ENCODE measurements at places on chromosomes 2 and 18. TPM values are rescaled to one million over a fixed set of nuclear protein-coding genes. Genes with fewer than 3 reads are reported as not detected.
A peak's percentile ranks its signal among the peaks of the same experiment; 100 is the strongest.

Gene HOXD13
- not detected for total RNA-seq

Gene SPP2
- total RNA-seq = not detected

Gene DSC3
- not detected for total RNA-seq

Gene LIMS2
- 15.5 TPM for total RNA-seq

DNA sequence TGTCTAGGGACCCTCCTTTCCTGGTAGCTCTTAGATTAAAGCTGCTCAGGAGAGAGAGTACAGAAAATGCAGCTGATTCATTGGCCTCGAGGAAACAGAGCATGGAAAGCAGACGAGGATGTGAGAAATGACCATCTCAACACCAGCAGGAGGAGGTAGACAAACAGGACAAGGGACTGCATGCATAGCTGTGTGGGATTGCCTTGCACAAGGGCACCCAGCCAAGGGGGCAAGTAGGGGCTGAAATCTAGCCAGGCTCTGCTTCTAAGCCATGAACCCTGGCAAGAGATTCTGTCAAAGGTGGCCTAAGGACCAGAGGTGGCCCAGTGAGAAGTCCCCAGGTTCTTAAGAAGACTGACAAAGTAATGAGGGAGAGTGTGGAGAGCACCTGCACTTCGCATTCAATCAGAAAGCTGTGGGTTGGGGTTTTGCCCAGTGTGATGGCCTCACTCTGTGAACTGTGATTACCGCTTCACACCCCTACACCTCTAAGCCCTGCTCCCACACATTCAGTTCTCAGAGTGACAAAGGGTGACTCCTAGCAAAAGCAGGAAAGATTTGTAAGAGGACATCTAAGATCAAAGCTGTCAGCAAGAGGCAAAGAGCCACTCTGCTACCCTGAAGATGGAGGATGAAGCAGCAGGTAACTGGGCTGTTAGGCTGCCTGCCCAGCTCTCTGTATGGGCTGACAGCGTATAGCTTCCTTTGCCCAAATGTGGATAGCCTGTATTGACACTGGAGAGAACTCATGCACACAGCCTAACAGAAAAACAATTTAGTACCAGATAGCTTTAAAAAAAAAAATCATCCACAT lies 151.3 kb upstream of the PELI1 start:
- no peak for DNase-seq

DNA sequence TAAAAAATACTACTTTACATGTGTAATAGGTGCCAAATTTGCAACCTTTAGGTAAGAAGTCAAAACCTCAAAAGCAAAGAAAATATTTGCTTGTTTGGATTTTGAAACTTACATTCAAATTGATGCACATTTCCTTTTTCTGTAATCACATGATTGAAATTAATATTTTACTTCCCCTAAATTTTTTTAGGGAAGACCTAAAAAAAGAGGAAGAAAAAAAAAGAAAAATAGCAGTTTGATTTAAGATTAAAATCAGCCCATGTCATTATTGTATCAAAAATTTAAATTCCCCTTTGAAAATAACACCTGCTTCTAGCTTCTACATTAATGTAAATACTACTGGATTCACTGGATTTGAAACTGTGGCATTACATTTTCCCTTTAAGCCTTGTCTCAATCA lies 68.2 kb upstream of the STON1 start:
- DNase-seq = no peak

GRCh38 chr2:65991381-65992197 lies 443.3 kb upstream of the MEIS1 start:
- no peak for DNase-seq

- no peak for DNase-seq
Observed at GRCh38 chr2:118921646-118922045, 20.3 kb upstream of the MARCO start.

DNA sequence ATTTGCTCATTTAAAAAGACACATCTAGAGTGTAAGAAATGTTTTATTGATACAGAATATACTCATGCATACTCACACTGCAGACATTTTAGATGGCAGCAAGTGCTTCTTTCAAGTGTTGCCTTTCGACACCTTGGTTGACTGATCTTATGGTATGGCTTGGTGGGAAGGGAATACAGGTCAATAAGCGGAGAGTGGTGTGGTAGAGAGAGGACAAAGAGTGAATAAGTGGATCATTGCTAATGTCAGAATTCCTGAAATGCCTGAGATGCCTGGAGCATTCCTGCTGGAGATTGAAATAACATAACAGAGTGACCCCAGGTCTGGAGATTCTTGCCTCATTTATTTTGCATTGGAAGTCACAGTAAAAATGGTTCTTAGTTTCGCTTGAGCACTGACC lies 76.7 kb downstream of the RND3 start:
- DNase-seq = no peak

DNA sequence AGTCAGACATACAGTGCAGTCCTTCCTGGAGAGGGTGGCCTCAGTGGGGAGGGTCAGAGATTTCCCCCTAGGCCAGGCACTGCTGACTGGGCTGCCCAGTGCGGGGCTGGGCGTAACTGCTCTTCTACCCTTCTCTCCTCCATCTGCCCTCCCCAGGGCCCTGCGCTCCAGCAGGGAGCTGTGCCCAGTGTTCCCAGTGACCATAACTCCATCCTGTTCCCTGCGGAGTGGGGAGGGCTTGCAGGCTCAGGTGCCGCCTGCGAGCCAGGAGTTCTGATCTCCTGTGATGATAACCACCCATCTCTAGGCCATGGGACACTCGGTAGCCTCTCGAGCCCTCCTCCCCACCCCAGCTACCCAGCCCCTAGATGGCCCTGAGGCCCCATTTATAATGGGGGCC lies 107.6 kb downstream of the SMAD7 start:
- no peak for DNase-seq

DNA sequence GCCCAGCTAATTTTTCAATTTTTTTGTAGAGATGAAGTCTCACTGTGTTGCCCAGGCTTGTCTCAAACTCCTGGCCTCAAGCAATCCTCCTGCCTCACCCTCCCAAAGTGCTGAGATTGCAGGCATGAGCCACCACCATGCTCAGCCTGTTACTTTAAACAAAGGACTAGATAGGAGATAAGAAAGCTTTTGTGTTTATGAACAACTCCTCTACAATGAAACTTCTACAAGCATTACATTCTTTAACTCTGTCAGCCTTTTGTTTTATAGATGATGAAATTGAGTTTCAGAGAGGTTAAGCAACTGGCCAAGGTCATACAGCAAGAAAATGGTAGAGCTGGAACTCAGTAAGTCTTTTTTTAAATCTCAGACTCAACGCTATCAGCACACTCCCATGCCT lies 22.7 kb downstream of the ALPK2 start:
- no peak for DNase-seq

- no peak for DNase-seq
Observed at GRCh38 chr2:138269765-138270164, 231.8 kb upstream of the SPOPL start.

- DNase-seq = peak; percentile 36
Observed at GRCh38 chr2:38274286-38275276, 102.5 kb downstream of the ATL2 start.

GRCh38 chr18:79784965-79785770 lies 12.6 kb upstream of the KCNG2 start:
- DNase-seq = no peak

GRCh38 chr2:121698318-121698930 lies 38.3 kb downstream of the NIFK start:
- no peak for DNase-seq

DNA sequence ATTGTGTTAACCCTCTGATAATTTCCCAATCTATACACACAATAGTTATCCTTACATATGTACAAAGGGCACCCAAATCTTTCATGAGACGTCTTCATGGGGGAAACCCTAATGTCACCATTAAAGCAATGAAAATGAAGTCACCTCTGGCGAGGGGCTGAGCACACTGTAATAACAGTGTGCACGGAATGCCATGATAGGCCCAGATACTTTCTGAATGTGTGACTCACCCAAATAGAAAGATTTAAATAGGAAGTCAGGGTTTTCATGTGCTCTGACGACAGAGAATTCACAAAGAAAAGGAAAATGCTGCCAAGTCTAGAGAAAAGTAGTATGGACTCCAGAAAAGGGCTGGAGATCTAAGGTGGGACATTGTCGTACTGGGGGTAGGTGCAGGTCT lies 128.3 kb downstream of the SATB2 start:
- DNase-seq = no peak

DNA sequence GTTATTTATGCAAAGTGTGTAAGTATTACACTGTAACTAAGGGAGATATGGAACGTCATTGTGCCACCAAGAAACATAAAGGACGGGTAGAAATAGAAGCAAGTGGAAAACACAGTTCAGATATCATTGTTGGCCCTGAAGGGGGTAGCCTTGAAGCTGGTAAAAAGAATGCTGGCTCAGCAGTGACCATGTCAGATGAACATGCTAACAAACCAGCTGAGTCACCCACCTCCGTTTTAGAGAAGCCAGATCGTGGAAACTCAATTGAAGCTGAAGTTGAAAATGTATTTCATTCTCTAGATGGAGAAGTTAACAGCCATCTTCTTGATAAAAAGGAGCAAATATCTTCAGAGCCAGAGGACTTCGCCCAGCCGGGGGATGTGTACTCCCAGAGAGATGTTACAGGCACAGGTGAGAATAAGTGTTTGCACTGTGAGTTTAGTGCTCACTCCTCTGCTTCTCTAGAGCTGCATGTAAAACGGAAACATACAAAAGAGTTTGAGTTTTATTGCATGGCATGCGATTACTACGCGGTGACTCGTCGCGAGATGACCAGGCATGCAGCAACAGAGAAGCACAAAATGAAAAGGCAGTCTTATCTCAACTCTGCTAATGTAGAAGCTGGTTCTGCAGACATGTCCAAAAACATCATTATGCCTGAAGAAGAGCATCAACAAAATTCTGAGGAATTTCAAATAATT lies 36.1 kb downstream of the ZNF407 start:
- DNase-seq = no peak

DNA sequence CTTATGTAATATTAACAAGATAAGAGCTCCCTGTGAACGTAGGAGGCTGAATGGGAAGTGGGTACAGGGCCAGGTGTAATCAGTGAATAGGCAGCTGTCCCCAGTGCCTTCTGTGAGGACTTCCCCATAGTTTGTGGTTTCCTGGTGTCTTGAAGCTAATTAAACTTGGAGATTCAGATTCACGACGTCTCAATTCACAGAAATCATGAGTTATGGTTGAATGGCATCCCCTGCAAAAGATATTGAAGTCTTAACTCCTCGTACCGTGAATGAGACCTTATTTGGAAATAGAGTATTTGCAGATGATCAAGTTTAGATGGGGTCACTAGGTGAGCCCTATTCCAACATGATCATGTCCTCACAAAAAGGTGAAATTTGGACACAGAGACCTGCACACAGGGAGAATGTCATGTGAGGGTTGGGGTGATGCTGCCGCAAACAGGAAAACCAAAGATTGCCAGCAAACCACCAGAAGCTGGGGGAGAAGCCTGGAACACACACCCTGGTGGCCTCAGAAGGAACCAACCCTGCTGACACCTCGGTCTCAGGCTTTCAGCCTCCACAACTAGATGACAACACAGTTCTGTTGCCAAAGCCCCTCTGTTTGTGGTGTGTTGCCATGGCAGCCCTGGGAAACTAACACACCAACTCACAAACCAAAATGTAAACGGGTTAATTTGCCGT lies 13.2 kb downstream of the ARL4C start:
- peak; percentile 90 for DNase-seq

DNA sequence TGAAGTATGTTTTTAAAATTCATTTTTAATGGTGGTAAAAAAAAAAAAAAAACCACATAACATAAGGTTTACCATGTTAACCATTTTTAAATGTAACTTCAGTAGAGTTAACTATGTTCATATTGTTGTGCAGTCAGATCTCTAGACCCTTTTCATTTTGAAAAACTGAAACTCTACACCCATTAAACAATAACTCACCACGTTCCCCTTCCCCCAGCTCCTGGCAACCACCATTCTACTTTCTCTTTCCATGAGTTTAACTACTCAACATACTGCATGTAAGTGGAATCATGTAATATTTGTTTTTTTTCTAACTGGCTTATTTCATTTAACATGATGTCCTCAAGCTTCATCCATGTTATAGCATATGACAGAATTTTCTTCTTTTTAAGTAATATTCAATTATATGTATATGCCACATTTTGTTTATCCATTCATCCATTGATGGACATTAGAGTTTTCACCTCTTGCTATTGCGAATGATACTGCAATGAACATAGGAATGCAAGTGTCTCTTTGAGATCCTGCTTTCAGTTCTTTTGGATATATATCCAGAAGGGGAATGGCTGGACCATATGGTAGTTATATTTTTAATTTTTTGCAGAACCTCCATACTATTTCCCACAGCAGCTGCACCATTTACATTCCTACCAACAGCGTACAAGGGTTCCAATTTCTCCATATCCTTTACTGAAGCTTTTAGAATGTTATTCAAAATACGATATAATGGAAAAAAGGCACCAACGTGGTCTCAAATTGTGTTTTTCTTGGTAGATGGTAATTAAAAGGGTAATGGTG lies 91.0 kb downstream of the SPTBN1 start:
- no peak for DNase-seq

DNA sequence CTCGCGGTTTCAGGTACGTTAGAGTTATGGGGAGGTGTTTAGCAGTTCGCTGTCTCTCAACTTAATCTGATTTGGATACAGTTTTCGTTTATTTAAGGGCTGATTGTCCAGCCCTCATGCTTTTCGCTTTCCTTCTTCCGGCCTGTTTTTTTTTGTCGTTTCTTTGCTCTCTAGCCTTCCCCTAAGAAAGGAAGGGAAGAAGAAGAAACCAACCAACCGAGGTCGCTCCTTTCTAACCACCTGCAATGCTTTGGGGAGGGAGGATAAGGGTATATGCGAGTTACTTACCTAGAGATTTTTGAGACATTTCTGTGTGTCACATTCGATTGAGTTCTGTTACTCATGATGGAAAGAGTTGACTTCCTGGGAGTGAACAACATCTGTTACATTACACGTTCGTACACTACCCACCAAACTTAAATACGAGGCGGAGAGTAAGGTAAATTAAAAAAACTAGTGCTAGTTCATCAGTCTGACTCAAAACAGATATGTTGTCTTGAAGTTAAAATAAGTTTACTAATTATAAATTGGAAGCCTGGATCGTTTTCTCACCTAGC lies 918 bp downstream of the EIF5B start:
- no peak for DNase-seq
